CD4-positive, alpha-beta T cell treated with Interleukin-4 for 4 hours (primary cell): ENCODE measurements at places on chromosomes 4 and X.

DNA sequence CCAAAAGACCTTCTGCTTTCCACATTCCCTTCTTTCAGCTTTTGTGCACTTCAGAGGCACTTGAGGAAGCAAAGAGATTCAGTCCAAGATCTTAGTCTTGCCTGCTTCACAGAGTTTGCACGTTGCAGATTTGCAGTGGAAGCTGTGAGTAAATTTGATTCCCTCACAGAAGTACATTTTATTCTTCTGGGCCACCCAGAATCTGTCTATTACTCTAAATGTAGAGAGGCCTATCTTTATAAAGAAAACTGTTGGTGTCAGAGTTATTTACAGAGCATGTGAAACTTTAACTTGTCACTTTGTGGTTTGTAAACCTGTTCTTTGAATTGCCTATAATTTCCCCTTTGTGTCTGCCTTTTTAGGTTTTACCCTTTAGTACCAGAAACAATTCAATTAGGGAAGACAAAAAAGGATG is 15.5 kb downstream of the SPRY1 start:
- DNase-seq = no peak

- DNase-seq = no peak
Measured at GRCh38 chr4:80263541-80264351, 2.7 kb upstream of the FGF5 start.

DNA sequence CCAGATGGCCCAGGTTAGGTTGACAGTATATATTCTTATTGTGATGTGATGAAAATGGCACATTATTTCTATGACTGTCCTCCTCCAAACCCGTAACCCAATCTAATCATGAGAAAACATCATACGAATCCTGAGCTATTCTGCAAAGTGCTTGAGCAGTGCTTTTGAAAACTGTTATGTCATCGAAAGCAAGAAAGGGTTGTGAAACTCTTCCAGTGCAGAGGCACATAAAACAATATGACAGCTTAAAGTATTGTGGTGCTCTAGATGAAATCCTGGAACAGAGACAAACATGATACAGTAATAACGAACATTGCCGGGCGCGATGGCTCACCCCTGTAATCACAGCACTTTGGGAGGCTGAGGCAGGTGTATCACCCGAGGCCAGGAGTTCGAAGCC is 1648.0 kb downstream of the STIM2 start:
- no peak for DNase-seq

DNA sequence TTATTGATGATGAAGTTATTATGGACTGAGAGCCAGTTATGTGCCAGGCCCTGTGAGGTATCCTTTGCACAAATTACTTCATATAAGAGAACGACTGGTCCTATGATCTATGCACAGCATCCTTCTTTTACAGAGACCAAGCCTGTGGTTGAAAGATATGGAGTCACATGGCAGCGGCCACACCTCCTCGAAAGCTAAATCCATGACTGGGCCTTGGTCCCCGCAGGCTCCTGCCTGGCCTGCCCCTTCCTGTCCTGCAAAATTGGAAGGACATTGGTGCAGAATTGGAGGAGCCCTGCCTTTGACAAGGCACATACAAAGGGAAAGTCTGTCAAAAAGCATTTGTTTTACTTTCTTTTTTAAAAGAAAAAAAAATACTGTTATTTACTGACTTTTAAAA is 18.3 kb downstream of the SORBS2 start:
- DNase-seq = no peak

- DNase-seq = no peak
Measured at GRCh38 chrX:115330498-115331168, 41.1 kb downstream of the LUZP4 start.

DNA sequence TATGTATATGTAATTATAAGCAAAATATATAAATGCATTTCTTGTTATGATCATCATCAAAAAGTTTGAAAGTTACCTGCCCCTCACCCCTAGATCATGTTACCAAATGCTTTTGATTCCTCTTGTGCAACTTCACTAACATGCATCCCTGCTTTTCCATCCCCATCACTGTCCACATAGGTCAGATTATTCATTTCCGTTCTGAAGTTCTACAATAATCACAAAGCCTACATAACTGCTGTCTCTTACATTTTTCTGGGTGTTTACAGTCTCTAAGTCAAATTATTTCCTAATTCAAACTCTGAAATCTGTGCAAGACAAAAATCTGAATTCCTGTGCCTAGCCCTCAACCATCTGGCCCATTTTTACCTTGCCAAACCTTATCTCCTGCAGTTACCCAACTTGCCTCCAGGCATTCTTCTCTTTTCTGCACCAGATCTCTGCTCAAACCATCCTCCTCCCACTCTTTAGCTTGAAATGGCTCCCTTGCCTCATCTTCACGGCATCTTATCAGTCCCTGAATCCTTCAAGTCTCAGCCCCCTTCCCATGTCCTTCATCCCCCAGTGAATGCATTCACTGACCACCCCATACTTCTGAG is 42.4 kb upstream of the SLC39A8 start:
- no peak for DNase-seq

- no peak for DNase-seq
Measured at GRCh38 chr4:188727746-188728145, 588.5 kb downstream of the TRIML1 start.

- no peak for DNase-seq
Measured at GRCh38 chr4:54318904-54319303, 89.8 kb downstream of the PDGFRA start.

- no peak for DNase-seq
Measured at GRCh38 chr4:33067221-33067620, 2347.1 kb downstream of the PCDH7 start.

DNA sequence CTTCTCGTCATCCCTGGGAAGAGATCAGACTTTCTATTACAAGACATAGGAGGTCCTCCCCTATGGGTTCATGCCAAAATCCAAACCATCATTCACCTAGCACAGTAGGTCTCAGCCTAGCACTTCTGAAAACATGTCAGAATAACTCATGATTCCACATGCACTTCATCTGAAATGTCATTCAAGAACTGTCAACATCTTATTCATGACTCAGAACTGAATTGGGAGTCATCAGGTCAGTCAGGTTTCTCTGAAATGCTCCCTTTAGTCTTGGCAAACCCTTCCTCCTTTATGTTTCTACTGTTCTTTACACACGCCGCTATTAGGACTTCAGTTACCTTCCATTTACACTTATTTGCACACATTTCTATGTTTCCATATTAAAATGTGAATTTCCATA is 67.2 kb downstream of the ANTXR2 start:
- DNase-seq = peak; percentile 31

- DNase-seq = no peak
Measured at GRCh38 chr4:119068529-119068962, 67.1 kb upstream of the MYOZ2 start.

GRCh38 chr4:141077611-141078225 is 55.6 kb downstream of the RNF150 start:
- no peak for DNase-seq

- peak; percentile 15 for DNase-seq
Measured at GRCh38 chrX:150897421-150898320, 797 bp downstream of the CD99L2 start.
